CD4-positive, alpha-beta T cell treated with Interleukin-6 for 4 hours (primary cell): ENCODE measurements at places on chromosomes 7 and 10.

DNA sequence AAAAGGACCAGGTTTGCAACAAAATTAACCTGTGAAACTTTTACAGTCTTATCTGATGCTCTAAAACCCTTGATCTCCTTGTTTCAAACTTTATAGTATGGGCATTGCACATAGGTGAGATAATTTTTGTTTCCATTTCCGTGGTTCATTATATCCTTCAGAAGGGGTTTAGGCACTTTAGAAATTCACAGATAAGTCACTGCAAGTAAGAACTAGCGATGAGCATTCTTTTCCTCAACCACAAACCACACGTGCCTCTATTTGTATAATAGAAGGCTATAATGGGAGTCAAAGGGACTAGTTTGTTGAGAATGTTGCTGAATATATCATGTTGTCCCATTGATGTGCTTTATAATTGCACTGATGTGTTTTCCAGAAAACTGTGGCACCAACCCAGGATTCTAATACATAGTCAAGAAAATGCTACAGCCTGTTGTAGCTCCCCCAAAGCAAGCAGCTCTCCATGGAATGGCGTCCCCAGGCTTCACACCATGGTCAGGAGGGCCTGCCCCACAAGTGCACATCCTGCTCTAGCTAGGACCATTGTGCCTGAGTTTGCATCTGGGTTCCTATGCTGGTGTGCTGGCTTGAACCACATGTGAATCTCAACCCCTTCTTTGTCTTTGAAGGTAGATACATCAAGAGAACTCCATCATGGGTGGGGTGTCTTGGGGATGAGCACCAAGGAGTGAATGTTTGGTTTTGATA lies 14.0 kb upstream of the ATXN7L1 start:
- no peak for DNase-seq

- DNase-seq, result no peak
Measured at GRCh38 chr10:85786401-85786899, 580.1 kb downstream of the GRID1 start.

DNA sequence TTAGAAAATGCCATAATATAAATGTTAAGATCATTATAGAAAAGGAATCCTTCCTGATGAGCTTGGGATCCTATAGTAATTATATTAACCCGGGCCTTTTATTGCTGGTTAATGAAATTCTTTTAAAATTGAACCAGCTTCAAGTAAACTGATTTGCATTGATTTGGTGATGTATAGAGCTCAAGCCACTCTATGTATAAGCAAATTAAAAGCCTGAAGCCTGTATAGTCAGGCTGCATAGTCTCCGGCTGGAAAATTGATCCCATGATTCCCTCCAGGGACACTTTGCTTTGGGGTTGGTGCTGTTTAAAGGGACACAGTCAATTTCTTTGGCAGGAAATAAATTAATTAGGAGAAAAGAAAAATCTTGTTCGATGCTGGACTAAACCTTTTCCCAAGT lies 199.1 kb downstream of the HERPUD2 start:
- no peak for DNase-seq

- DNase-seq, result peak; percentile 65
Measured at GRCh38 chr10:110746254-110746826, 102.2 kb downstream of the RBM20 start.

- no peak for DNase-seq
Measured at GRCh38 chr10:109962247-109962646, 38.9 kb upstream of the XPNPEP1 start.

- DNase-seq, result no peak
Measured at GRCh38 chr7:17680943-17681351, 259.3 kb downstream of the SNX13 start.

- DNase-seq, result peak; percentile 83
Measured at GRCh38 chr7:7566651-7567611, at the start of gene MIOS. MIOS (plus strand) TSS chr7:7566884; CDS start chr7:7572476, 5,592 bp downstream.

DNA sequence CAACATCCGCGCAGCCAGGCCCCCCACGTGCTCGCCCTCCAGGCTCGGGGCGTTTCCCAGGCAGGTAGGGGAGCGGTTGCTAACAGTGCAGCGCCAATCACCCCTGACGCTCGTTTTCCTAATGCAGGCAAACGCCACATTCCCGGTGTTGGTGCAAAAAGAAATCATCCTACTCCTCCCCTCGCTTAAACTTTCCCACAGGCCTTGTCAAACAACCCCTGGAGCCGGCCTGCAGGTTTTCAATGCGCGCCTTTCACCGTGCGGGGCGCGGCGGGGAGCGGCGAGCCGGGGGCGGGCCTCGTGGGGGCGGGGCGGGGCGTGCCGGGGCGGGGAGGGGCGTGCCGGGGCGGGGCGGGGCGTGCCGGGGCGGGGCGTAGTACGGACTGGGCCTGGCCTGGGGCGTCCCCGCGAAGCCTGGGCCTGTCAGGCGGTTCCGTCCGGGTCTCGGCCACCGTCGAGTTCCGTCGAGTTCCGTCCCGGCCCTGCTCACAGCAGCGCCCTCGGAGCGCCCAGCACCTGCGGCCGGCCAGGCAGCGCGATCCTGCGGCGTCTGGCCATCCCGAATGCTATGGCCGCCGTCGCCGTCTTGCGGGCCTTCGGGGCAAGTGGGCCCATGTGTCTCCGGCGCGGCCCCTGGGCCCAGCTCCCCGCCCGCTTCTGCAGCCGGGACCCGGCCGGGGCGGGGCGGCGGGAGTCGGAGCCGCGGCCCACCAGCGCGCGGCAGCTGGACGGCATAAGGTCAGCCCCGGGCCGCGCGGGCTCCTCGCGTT lies at the start of gene ECHDC3:
TSS of gene ECHDC3 (plus strand) at position 374 of the 770 bp plus-strand sequence. CDS start at position 569, 195 bp downstream.
- peak; percentile 57 for DNase-seq

- no peak for DNase-seq
Measured at GRCh38 chr10:79046741-79047583, 21.8 kb upstream of the ZMIZ1 start.

DNA sequence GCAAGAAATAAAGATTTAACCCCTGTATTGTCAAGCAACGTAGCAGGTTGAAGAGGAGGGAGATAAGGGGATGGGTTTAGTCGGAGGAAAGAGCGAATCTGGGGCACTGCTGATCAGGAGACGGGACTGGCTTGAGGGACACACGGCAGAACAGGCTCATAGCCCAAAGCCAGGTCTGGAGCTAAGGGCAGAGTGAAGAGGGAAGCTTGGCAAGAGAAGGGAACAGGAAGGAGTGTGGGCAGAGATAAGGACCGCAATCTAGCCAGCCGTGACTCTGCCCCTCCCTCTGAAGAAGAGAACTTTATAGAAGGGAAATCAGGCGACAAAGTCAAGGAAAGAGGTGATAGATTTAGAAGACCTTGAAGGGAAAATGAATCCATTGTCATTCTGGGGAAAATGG lies 67.6 kb downstream of the CAV1 start:
- DNase-seq, result no peak

- DNase-seq, result no peak
Measured at GRCh38 chr7:124915242-124915641, 14.4 kb downstream of the POT1 start.

DNA sequence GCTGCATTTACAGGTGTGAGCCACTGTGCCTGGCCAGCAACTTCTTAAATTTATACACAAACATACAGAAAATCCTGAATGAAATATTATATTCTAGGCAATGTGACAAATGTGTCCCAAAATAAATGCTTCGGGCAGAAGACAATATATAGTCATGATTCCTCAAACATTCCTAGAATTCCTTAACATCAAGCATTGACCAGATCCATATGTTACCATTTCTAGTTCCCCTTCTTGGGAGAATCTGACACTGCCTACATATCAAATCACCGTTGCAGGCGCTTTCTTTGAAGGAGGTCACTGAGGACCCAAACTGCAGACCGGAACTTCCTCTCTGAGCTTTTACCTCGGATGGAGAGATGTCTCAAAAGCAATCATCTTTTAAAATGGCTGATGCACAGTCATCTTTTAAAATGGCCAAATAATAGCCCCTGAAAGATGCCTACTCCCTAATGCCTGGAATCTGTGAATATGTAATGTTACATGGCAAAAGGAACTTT lies 323.5 kb downstream of the PHF14 start:
- DNase-seq, result no peak

DNA sequence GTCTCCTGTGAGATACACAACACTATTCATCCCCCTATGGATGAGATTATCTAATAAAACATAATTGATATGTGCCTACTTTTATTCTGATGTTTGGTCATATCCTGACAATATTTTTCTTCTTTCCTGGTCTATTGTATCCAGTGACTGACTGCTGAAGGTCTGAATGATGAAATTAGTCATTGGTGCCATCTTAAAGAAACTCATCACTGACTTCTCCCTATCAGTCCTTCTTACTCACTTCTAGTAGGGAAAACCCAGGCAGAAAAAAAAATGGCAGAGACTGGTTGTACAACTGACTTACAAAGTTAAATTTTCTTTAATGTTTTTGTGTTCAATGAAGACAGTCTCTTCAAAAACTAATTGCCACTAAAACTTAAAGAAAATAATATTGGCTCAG lies 377.4 kb downstream of the HTR7 start:
- DNase-seq, result no peak

DNA sequence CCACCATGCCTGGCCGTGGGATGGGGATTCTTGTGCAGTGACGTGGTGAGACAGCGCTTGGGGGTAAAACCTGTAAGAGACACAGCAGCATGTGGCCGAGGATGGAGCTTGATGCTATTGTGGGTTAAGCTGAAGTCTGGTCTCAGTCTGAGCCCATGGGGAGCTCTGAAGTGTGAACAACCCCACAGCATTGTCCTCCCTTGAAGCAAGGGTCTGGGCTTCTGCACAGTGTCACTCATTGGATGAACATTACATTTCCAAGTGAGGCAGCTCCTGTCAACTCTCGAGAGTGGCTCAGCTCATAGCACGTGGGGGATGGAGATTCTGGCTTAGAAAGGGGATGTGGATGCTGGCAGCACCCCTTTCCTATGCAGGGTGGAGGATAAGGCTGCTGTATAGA lies 32.2 kb upstream of the ZNF438 start:
- no peak for DNase-seq

- no peak for DNase-seq
Measured at GRCh38 chr7:107594961-107595737, 15.1 kb downstream of the BCAP29 start.

DNA sequence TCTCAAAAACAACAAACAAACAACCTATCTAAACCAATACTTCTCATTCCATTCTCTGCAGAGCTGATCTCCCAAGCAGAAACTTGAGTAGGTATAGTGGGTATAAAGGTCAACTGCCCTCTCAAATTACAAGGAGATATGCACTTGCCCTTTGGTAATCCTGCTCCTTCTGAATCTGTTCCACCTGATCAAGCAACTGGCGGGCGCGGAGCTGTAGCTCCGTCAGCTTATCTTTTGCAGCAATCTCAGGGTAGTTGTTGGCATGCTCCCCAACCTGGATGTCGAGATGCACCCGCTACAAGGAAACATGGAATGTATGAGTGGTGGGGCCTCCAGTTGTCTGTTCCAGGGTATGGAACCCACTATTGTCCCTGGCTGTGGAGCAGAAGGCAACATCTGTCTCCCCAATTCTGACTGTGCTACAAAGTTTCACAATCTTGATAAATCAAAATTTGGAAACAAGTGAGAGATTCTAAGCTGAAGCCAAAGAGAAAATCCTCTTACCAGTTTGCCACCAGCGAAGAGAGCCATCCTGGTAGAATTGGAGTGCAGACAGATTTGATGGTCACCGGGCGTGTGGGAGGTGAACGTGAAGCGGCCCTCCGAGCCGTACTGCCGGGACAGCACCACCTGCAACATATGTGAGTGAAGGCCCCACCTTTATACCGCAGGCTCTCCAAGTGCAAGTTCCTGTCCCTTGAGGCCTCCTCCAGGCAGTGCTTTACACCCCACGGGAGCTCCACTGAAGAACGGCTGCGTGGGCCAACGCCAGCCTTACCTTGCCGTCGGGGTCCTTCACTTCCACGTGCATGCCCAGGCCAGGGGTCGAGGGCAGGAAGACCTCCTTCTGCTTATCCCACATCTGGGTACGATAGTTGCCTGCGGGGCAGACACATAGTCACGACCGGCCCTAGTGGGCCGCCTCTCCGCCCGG lies 819 bp downstream of the TMED4 start:
- DNase-seq, result peak; percentile 53

DNA sequence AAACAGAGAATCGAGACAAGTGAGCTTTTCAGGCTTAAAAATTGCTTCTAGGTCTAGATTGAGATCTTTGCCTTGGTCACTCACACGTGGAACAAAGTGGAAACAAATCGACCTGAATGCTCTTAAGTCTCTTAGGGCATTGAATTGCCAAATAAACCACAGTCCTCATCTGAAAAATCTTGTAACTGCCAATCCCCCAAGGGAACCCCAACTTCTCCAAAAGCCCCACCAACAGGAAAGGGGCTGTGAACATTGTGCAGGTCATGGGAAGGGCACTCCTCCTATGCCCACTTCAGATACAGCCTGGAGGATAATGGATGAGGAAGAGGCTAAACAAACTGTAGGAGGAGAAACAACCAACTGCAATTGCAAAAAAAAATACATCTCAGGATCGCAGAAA lies 91.3 kb downstream of the DGKI start:
- DNase-seq, result no peak

DNA sequence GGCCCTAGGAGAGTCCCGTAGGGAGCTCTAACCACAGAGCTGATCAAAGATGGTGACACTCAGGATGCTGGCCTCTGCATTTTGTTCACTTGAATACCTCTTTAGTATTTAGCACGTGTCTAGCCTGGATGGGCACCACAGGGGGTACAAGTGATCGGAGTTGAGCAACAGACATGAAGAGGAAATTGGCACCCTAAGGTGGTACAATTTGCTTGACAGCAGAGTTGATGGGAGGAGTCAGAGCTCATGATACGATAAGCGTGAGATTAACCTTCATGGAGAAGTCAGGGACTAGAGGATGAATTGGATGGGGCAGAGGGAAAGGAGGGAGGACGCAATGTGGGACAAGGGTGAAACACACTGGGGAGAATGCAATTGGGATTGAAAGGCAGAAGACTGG lies 9.9 kb upstream of the ZNF212 start:
- DNase-seq, result no peak

- DNase-seq, result no peak
Measured at GRCh38 chr7:44531421-44532380, 9.4 kb downstream of the NPC1L1 start.

- no peak for DNase-seq
Measured at GRCh38 chr10:7457478-7458316, 46.9 kb upstream of the SFMBT2 start.

DNA sequence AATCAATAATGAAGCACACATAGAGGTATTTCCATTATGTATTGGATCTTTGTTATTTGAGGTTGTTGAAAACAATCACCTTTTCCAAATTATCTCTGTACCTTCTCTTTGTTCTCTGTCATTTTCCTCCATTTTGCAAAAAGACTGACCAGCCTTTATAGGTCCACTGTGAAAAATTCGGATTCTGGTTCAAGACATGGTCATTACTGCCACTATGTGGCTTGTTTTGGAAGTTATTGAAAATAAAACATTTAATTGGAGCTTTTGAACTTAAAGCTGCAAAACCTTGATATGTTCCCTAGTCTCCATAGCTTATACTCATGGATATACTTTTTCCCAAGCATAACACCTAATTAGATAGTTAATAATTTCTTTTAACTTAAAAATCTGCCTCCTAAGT lies 1094.4 kb downstream of the NRG3 start:
- no peak for DNase-seq

GRCh38 chr7:144780071-144780608 lies 55.7 kb downstream of the TPK1 start:
- no peak for DNase-seq
